Stimulated activated CD8-positive, alpha-beta memory T cell treated with anti-CD3 and anti-CD28 coated beads, Interleukin-7, amount 100 ng/mL, for 48 hours (primary cell): ENCODE measurements at places on chromosomes 16 and 17.

GRCh38 chr17:79415909-79416308 is 194.9 kb downstream of the RBFOX3 start:
- DNase-seq: no peak

- no peak for DNase-seq
Measured at GRCh38 chr17:44909681-44910144, 5.6 kb downstream of the GFAP start.

GRCh38 chr16:4245077-4245791 is 3.4 kb upstream of the SRL start:
- DNase-seq: no peak

- DNase-seq: no peak
Measured at GRCh38 chr17:39671651-39672521, 3.6 kb downstream of the PNMT start.

DNA sequence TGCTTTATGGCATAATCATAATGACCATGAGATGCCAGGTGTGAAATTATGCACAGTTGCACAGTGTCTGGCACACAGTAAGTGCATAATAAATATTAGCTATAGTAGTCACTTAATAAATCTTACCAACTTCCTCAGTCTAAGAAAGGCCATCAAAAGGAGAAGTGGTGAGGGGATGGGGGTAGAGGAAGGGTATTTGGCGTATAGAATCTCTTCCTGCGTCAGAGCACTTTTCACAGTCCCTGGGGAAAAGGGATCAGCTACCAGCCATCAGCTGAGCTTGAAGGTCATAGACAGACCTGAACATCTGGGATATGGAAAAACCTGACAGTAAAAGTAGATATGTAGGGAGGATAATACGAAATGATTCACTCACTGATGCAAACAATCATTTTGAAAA is 5.8 kb downstream of the CRHR1 start:
- DNase-seq: no peak

DNA sequence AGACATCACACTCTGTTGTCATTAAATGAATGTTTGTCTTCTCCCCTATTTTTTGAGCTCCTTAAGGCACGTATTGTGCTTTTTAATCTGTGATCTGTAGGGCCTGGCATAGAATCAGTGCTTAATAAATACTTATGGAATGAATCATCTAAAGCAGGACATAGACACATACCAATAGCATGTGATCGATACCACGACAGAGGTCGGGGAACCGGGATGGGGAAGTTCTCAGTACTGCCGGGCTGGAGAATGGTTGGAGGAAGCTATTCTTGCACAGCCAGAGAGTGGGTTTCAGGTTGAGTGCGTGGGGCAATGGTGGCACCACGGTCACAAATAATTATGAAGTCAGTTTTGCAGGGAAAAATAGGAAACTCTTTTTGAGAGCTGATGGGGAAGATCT is 26.8 kb downstream of the NLRP1 start:
- no peak for DNase-seq

DNA sequence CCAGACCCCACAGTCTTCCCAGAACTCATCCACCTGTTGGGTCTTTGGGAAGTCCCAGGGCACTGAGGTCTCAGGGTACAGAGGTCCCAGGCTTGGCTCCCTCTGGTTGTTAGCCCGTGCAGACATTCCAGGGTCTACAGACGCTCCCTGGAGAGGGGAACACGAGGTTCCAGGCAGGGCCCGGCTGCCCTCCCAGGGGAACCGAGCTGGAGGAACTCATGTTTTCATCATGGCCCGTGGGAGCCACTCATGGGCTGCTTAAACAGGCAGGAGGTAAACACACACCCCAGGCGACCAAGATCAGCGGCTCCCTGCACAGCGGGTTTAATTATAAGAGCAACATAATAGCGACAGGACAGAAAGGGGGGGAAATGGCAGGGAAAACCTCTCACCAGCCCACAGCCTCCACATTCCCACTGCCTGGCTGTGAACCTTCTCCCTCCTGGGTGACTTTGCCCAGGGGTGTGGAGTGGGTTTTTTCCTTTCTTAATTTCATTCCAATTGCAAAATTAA is 36.5 kb downstream of the TRARG1 start:
- no peak for DNase-seq

- DNase-seq: no peak
Measured at GRCh38 chr17:63191610-63192009, 225.6 kb downstream of the TANC2 start.

GRCh38 chr17:72566671-72567484 is 446.1 kb downstream of the SOX9 start:
- DNase-seq: no peak

- DNase-seq: no peak
Measured at GRCh38 chr16:46808997-46809396, 22.0 kb downstream of the C16orf87 start.

- DNase-seq: no peak
Measured at GRCh38 chr16:19210280-19210924, 42.4 kb downstream of the SYT17 start.

- no peak for DNase-seq
Measured at GRCh38 chr16:72786606-72787005, 261.3 kb downstream of the ZFHX3 start.

- no peak for DNase-seq
Measured at GRCh38 chr17:36641331-36641876, 40.0 kb downstream of the MRM1 start.

DNA sequence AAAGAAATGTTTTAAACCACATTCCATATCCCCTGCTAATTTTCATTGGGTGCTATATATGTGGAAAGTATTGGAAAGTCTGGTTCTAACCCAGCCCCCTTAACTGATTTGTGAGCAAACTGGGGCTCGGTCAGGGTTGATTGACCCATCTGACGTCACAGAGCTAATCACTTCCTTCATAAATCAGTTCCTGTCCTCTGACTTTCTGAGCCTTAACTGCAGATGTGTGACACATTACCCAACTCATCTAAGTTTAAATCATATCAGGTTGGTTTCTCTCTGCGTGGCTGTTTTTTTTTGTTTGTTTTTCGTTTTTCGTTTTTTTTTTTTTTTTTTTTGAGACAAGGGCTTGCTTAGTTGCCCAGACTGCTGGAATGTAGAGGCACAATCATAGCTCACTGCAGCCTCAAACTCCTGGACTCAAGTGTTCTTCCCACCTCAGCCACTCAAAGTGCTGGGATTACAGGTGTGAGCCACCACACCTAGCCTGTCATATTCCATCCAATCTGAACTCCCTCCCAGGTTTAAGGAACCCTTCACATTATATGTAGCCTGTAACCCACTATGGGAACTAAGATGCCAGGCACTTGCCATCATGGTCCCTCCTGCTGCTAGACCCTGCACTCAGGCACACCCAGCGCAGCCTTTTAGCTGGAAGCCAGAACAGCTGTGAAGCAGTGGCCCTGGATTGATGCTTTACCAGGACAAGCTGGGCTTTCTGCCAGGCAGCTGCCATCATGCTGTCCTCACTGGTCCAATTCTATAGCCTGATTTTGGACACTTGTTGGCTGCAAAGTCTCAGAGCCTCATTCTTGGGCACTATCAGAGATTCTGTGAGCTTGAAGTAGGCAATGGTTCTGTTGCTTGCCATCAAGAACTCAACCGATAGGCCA is 6.9 kb upstream of the BPTF start:
- no peak for DNase-seq

DNA sequence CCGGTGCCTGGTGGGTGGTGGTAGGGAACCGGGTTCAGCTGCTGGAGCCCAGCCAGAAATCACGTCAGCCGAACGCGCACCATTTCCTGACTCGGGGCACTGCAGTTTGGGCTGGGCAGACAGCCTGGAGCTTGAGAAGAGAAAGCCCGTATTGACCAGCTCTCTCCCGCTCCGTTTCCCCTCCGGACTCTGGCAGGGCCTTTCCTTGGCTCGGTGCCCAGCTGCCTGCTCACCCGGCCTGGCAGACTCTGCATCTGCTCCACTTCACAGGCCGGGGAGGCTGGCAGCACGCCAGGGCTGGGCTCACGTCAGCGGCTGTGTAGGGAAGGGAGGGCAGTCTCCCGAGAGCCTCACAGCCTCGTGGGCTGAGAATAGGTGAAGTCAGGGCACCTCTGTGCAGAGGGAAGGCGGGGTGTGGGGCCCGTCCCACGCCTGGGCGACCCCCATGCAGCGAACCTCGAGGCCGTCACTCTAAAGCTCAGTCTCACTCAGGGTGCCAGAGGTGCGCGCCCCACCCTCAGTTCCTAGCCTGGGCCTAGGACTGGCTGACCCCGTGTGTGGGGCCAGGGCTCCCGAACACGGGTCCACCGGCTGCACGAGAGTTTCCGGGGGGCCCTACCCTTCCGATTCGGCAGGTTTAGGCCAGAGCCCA is 59.1 kb downstream of the OR1D5 start:
- DNase-seq: peak; percentile 7

DNA sequence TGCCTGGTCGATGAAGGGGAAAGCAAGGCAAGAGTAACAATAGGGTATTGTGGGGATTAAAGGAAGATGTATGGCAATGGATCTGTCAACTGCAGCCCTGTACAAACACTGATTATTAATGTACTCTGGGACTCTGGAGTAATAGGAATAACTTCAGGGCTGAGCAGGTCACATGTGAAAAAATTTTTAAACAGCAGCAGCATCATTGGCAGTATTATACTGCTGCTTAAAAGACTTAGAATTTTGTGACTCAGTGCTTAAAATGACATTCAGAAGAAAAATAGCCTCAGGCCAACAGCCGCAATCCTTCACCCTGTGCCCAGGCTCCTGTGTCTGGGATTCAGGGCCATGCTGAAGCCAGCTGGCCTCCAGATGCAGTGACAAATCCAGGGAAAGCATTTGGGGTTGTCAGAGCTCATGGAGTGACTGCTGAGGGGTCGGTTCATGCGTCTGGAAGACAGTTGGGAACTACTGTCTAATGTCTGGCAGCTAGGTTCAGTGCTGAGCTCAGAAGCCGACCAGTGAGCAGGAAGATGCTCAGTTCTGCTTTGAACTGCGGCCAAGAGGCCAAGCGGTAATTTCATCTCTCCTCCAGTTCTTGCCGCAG is 22.2 kb downstream of the TEX2 start:
- DNase-seq: no peak

GRCh38 chr17:82614095-82614631 is 34.1 kb downstream of the WDR45B start:
- no peak for DNase-seq

DNA sequence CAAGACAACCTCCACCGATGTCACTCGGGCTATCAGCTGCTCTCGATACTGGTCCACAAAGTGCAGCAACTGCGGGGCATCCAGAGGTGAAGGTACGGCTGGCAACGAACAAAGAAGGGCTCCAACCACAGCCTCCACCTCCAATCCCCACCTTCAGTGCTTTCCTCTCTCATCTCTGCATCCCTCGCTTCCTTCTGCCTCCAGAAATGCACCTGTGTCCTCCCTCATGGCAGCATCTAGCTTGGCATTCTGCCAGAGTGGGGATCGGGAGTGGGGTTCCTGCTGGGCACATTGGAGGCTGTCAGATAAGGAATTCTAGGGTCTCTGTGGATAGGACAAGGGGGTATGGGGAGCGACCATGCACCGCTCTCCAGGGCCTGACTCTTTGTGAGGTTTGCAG is 28.6 kb downstream of the MIS12 start:
- DNase-seq: no peak

DNA sequence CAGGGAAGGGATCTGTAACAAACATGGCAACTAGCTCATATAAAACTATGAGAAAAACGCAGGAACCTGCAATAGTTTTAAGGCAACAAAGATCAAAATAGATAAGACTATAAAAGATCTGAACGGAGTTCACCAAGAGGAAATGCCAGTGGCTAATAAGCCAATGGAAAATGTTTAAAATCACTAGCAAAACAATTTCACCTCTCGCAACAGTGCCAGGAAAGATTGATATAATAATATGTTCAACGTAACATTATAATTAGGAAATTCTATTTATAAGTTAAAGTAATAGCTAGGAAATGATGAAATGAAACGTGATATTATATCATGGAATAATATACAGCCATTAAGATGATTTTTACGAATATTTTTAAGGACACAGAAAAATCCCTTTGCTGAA is 16.0 kb downstream of the MRC2 start:
- DNase-seq: no peak

DNA sequence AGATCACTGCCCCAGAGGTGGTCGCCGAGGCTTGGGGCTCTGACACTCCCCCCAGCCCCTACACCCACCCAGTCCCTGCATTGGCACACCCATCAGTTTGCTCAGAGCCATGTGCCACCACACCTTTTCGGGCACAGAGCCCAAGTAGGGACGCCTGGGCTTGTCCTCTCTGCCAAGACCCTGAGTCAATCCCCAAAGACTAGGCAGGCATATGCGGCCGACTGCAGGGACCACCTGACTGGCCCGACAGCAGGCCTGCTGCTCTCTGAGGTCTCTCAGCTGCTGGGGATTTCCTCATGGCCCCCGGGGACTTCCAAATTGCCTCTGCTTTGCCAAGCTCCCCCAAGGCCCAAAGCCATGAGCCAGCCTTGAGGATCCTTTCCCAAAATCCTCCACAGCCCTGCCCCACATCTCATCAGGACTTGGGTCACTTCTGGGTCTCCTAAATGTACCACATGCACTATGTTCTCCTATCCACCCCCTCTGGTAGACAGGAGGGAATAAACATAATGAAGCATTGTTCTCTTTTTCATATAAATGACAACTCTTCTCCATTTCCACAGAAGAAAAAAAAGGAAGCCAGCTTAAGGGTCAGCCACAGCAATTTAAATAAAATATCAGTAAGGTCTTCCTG is 30.6 kb downstream of the MYO18A start:
- DNase-seq: no peak

DNA sequence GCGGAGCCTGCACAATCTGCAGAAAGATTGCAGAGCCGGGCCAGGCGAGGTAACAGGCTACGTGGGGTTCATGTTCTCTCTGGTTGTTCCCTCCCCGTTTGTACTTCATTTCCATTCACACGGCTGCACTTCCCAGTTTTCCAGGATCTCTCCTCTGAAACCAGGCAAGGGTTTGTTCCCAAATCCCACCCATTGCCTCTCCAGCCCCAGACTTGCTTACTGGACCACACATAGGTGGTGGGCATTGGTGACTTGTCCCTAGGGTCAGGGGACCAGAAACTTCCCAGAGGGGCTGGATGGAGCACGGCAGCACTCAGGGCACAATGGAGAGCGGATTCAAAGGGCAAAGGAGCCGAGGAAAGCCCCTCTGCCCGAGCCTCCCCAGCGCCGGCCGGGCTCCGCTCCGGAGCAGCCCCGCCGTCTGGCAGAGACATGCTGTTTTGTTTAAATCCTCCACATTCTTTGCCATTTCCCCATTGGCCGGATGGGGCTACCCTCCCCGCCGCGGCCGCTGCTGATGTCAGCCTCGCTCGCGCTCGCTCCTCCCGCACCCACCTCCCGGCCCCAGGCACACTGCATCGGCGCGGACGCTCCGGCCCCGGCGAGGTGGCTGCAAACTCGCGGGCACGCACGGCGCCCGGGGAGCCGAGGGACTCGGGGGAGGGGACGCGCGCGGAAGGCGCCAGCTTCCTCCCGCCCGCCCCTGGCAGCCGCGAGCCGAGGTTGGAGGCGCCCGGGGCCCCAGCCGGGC is at the start of gene PITPNC1:
Gene PITPNC1, plus strand, starts transcription at position 545 of the 751 bp plus-strand sequence.
- peak; percentile 86 for DNase-seq

GRCh38 chr17:57557834-57558681 is 187.0 kb downstream of the CCDC182 start:
- no peak for DNase-seq
